ENCODE measurements at places on chromosomes 4 and X.

DNA sequence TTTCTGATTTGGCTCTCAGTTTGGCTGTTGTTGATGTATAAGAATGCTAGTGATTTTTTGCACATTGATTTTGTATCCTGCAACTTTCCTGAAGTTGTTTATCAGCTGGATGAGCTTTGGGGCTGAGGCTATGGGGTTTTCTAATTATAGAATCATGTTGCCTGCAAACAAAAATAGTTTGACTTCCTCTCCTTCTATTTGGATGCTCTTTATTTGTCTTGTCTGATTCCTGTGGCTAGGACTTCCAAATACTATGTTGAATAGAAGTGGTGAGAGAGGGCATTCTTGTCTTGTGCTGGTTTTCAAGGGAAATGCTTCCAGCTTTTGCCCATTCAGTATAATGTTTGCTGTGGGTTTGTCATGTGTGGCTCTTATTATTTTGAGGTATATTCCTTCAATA, 734.7 kb upstream of the FAM241A start:
- no peak for DNase-seq

- no peak for DNase-seq
These were observed 5.3 kb downstream of the EMD start for GRCh38 chrX:154384284-154384892.

- DNase-seq = no peak
These were observed 400.2 kb downstream of the MID1IP1 start for GRCh38 chrX:39201305-39201990.

- DNase-seq = peak; percentile 61
These were observed 83.0 kb upstream of the IL13RA1 start for GRCh38 chrX:118644378-118644777.

DNA sequence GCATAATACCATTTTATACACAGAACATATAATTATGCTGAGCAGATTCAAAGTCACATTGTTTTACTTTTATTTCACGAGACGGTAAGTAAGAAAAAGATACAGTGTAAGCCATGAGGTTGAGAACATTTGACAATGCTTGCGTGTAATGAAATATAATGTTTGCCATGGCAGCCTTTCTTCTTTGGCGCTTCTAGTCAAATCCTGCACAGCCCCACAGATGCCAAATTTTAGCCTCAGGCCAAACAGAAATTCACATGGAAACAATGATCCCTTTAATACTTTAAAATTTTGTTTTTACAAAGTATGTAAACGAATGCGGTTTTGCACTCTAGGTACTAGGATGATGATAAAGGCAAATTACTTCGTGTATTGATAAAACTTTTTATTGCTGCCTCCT, 502.7 kb upstream of the SMIM31 start:
- DNase-seq = no peak

DNA sequence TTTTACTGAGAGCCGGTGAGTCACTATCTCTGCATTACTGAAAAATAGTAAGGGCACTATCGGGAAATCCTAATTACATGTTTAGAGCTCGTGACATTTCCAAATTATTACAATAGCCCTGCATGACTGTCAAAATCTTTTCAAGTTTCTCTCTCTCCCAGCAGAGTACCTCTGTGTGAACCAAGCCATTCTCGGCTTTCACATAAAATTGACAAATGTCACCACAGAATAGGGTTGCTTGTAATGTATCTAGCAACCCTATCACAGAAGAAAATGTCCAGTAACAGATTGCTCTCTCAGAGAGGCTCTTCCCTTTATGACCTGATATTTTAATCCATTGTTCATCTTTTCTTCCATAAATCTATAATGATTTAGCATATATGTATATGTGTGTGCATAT, 144.8 kb upstream of the GNPDA2 start:
- DNase-seq = no peak
